ENCODE measurements at places on chromosomes 5 and 9.

DNA sequence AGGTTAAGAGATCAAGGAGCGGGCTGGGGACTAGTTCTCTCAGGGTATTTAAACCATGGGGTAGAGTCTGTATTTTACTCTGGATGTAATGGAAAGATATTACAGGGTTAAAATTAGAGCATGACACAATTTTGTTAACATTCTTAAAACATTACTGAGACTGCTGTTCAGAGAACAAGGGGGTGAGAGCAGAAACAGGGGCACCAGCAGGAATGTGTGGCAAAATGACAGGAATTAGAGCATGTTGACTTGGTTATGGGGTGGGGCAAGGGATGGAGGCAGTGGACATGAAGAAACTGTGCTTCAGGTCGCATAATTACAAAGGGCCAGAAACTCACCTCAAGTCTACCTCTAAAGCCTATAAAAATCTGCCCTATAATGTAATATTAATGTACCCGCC is 75.0 kb downstream of the TMEM232 start:
- DNase-seq, result no peak

- no peak for DNase-seq
These were observed 107.8 kb upstream of the ATP10B start for GRCh38 chr5:160959804-160960203.

DNA sequence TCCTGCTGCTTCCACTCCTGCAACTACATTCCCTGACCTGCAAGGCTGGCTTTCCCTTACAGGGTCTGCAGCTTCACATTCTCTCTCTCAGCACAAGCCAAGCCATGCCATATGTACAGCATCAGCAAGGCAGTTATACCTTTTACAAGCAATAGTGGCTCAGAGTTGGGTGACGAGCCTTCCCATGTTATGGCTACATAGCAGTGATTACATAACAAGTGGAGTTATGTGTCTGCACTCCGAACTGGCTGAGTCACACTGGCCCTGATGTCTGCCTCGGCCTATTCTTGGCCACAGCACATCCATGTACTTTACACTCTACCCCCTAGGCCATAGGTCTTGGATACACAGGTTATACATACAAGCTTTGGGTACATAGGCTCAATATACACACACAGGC is 52.0 kb upstream of the SNCAIP start:
- DNase-seq, result no peak

- DNase-seq, result no peak
These were observed 99.1 kb downstream of the AOPEP start for GRCh38 chr9:94825611-94825958.

DNA sequence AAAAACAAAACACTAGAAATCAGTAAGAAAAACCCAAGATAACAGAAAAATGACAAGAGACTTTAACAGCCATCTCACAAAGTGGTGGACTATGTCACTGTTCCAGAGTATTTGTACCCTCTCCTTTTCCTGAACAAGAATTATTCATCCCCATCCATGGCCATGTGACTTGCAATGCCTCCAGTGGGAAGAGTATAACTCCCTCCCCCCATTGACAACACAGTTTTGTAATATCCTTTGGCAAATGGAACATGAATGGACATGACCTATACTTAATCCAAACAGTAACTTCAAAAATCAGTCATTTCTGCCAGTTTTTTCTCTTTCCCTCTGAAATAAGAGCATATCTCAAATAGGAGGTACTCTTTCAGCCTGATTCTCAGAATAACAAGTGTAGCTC is 33.9 kb downstream of the PTBP3 start:
- no peak for DNase-seq

DNA sequence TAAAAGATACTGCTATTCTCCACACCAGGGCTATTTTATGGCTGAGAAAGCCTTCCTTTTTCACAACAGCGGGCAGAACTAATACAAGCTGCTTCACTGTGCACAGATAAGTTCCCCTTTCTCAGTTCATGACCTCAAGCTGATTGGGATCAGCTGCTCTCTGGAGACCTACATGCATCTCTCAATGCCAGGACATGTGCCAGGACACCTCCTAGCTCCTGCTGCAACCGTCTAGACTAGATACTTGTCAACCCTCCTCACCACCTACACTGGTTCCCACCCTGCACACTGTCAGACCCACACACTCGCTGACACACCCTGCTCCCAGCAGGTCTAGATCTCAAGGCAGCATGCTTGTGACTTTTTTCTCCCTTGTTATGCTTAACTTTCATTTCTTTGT is 39.8 kb downstream of the STARD4 start:
- DNase-seq, result no peak

GRCh38 chr9:470552-471194 is 256.0 kb downstream of the DOCK8 start:
- DNase-seq, result no peak

DNA sequence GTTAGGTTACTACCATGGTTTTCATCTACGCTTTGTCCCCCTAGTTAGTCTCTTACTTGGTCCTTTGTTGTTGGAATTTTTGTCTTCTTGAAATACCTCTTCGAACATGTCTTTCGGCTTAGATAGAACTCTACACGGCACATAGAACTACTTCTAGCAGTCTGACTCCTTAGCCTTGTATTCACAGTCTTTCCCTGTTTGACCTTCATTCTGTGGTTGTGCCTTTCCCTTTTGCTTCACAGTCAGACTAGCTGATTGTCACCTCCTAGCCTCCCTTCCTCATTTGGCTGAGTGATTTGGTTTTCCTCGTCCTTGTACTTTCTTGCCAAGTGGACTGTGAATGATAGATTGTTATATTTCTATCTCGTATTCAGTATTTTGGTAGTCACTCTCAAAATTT is 10.7 kb downstream of the SMAD5 start:
- no peak for DNase-seq

DNA sequence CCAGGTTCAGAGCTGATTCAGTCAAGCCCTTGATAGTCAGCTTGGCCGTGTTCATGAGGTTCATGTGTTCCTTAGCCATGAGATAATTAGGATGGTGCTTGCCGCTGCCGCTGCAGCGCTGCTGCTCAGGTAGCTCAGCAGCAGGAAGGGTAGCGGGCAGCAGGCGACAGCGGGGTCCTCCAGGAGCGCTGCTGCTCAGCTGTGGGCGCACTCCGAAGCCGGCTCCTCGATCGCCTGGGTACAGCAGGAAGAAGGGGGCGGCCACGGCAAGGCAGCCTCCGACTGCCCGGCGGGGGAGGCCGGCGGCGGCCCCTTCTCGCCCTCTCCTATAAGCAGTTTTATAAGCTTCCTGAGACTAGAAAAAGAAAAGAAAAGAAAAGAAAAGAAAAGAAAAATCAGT is 1253.6 kb downstream of the EFNA5 start:
- DNase-seq, result no peak

DNA sequence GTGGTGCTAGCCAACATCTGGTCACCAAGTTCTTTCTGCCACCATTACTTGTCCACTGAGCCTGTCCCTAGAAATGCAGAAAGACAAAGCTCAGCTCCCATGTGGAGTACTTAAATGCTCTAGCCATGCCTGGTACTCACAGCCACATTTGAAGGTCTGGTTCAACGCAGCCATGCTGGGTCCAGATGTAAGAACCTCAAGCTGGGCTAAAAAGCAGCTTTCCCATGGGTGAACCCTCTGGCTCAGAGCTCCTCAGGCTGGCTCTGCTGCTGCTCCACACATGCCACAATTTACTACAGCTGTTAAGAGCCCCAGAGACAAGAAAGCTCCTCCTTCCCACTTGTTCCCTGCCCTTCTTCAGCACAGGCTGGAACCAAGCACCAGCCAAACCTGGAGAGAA is 97.1 kb upstream of the LRRTM2 start:
- no peak for DNase-seq

- peak; percentile 46 for DNase-seq
These were observed 40.8 kb downstream of the NAIF1 start for GRCh38 chr9:128026255-128026772.

- DNase-seq, result no peak
These were observed 45.2 kb upstream of the FCN2 start for GRCh38 chr9:134835448-134835847.

GRCh38 chr9:98326459-98327248 is 71.2 kb upstream of the TBC1D2 start:
- no peak for DNase-seq

- no peak for DNase-seq
These were observed 341.0 kb downstream of the KCTD16 start for GRCh38 chr5:144511580-144512072.

- DNase-seq, result no peak
These were observed 763.1 kb downstream of the TAF11L14 start for GRCh38 chr5:18397371-18397770.

DNA sequence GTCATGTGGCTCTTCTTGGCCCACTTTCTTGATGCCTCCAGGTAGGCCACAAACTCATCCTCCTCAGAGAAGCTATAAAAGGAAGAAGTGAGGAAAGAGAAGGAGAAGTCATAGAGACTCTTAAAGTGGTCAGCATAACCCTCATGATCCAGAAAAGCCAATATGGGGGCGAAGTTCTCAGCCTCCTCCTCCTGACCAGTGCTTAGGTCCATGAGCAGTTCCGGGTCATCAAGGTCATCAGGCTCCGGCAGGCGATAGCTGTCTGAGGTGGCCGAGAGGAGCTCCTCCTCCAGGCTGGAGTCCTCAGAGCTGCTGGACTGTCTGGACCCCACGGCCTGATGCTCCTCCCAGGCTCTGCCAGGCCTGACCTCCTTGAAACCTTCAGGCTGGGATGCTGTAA is 34.7 kb downstream of the SH3TC2 start:
- DNase-seq, result no peak

GRCh38 chr9:37566716-37567115 is 9.5 kb downstream of the FBXO10 start:
- no peak for DNase-seq

GRCh38 chr5:141484641-141485311 is at the start of gene PCDHGC4:
TSS of gene PCDHGC4 (plus strand) at chr5:141485030. CDS start at chr5:141485174, 144 bp downstream.
- no peak for DNase-seq

GRCh38 chr5:158153508-158153907 is 294.6 kb upstream of the CLINT1 start:
- DNase-seq, result no peak

DNA sequence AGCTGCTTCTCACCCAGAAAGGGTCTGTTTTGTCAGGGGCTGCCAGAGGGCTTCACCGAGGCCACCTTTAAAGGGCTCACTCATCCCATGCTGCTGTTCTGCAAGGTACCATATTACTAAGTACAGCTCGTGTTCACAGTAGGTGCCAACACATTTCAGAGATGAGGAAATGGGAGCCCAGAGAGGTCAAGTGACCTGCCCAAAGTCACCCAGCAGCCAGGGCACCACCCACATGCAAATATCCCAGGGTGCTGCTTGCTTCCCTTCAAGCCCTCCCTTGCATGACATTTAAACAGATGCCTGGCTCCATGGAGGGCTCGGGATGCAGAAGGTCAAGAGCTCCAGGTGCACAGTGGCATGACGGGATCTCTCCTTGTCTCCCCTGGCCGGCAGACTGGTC is 123.5 kb upstream of the SARDH start:
- no peak for DNase-seq

DNA sequence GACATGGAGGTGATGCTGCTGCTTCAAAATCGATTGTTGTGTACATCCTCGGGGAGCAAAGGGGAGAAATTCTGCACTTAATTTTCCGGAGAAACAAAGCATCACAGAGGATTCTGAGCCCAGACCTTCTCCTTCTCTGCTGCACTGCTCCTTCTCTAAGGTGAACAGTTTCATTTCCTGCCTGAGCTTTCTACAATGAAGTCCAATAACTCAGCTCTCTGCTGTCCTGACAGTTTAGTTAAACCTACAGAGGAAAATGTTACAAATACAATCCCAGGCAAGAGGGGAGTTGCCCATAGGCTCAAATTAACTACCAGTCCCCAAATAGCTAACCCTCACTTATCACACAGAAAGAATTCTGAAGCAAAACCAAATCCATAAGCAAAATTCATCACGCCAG is 206.3 kb downstream of the EFNA5 start:
- DNase-seq, result no peak

DNA sequence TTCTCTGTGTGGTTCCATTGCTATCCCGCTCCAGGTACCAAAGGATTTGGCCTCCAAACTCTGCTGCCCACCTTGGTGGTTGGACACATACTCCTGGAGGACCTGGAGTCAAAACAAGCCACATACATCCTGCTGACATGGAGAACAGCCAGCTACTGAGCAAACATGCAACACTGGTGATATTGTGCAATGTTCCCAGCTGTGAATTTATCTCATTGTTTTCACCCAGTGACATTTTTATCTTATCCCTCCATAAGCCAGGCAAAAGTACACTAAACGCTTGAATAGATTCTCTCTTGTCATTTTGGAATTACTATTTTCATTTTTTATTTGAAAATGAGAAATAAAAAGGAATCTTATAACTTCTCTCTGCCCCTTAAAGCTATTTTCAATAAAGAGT is 11.1 kb upstream of the CTSL start:
- DNase-seq, result no peak

GRCh38 chr5:72268753-72269410 is 51.2 kb downstream of the MRPS27 start:
- peak; percentile 23 for DNase-seq

- DNase-seq, result no peak
These were observed 220.0 kb downstream of the GABBR2 start for GRCh38 chr9:98488571-98489312.

DNA sequence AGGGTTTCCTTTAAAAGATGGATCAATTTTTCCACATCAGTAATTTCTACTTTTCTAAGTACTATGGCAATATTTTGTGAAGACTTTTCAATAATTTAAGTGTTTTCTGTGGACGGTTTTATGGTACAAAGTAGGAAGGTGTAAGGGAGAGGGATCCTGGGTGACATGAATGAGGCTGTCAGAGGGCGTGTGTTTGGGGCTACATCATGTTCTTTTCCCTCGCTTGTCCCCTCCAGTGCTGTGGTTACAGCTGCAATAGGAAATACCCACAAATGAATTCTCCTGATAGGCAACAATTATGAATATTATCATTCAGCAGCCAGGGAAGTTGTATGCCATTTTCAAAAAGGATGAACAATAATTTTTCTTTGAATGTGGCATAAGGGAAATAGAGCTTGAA is 83.8 kb downstream of the CAVIN4 start:
- no peak for DNase-seq

- DNase-seq, result no peak
These were observed 11.7 kb downstream of the ARPC5L start for GRCh38 chr9:124873664-124874063.

DNA sequence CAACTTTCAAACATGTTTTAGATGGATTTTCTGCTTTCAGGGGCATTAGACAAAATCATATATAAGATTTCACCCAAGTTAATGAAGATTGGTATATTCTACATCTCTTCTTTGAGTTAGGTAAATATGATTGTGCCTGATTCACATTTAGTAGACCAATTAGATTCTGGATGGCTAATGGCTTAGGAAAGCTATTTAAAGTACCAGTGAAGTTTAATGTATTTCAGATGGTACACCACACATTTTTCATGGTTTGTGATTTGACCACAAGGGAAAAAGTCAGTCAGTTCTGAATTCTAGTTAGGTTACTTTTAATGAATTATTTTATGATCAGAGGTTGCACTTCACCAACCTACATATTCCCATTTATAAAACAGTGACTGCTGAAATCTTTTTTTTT is 409.7 kb downstream of the ADGRV1 start:
- DNase-seq, result no peak
